A673 (cell line): ENCODE measurements at places on chromosomes 7 and 10.

GRCh38 chr10:123451618-123452245, 214.4 kb upstream of the GPR26 start:
- DNase-seq: no peak

GRCh38 chr7:149773446-149774236, at the start of gene ZNF467:
Gene ZNF467, minus strand, starts transcription at chr7:149773588. Its CDS starts 2,556 bp downstream, at chr7:149771032.
- peak; percentile 54 for DNase-seq

DNA sequence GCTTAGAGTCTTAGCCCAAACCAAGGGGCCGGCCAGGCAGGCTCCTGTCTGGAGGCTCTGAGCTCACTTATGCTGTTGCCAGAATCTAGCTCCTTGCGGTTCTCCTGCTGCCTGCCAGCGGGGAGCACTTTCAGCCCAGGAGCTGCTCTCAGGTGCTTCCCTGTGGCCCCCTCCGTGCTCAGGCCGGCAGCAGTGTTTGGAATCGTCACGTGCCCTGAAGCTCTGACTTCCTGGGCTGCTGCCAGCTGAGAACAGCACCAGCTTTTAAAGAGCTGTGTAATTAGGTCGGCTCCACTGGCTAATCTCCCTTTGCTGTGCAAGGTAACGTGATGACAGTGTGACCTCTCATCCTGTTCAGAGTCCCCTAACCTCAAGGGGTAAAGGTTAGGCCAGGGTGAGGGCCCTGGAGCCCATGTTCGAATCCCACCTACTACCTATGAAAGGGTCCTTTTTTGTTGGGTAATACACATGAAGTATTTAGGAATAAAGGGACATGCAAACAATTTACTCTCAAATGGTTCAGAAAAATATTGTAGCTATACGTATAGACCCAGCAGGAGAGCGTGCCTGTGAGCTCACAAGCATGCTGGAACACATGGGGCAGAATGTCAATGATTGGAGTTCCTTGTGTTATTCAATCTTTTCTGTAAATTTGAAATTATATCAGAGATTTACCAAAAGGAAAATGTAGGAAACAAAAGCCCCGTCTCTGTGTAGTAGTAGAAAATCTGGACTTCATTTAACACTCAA, 16.6 kb downstream of the ZNF862 start:
- DNase-seq: peak; percentile 87

GRCh38 chr10:127035827-127036226, 130.6 kb downstream of the DOCK1 start:
- DNase-seq: no peak

DNA sequence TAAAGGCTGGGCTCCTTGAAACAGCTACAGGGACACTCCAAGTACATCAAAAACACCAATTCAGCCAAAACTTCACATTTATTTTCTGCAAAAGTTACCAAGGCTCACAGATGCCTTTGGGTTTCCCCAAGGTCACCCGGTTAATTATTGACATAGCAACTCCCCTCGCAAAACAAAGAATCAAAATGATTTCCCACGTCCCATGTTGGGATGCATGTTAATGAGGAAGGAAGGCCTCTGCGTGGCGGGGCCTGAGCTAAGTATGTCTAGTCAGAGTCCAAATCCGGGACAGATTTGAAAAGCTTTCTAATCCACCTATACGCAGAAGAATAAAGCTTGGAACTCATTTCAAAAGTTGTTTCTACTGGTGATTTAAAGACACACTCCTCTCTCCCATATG, 535 bp upstream of the TMEM72 start:
- DNase-seq: no peak

- DNase-seq: no peak
These were observed 302 bp upstream of the EN2 start for GRCh38 chr7:155457544-155458110.

- DNase-seq: peak; percentile 57
These were observed 127.3 kb upstream of the PCBD1 start for GRCh38 chr10:71015674-71016073.

- no peak for DNase-seq
These were observed 85.7 kb upstream of the AOAH start for GRCh38 chr7:36810032-36810431.

DNA sequence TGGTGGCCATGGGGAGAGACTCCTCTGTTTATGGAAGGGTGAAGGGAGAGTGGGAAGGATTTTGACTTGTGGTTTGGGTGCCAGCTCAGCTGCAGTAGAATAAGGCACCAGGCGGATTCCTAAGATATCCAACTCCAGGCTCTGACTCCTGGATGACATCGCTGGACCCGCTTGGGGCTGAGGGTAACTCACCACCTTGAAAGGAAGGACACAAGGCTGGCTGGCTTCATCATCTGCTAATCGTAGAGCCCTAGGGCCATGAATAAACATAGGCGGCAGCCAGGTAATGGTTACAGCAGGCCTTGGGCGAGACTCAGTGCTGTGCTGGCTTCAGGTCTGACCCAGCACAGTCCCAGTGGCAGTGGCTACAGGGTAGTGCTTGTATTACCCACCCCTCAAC, 16.7 kb upstream of the LIPK start:
- no peak for DNase-seq
